ENCODE measurements at places on chromosomes 1 and 21.

- no peak for DNase-seq
Observed at GRCh38 chr1:243930822-243931671, 81.0 kb upstream of the AKT3 start.

GRCh38 chr1:7690496-7691182, 80.5 kb upstream of the VAMP3 start:
- DNase-seq = no peak

- DNase-seq = no peak
Observed at GRCh38 chr1:39491146-39491921, at the start of gene BMP8A. Gene BMP8A, plus strand, starts transcription at chr1:39491636. Its CDS starts 356 bp downstream, at chr1:39491992.

DNA sequence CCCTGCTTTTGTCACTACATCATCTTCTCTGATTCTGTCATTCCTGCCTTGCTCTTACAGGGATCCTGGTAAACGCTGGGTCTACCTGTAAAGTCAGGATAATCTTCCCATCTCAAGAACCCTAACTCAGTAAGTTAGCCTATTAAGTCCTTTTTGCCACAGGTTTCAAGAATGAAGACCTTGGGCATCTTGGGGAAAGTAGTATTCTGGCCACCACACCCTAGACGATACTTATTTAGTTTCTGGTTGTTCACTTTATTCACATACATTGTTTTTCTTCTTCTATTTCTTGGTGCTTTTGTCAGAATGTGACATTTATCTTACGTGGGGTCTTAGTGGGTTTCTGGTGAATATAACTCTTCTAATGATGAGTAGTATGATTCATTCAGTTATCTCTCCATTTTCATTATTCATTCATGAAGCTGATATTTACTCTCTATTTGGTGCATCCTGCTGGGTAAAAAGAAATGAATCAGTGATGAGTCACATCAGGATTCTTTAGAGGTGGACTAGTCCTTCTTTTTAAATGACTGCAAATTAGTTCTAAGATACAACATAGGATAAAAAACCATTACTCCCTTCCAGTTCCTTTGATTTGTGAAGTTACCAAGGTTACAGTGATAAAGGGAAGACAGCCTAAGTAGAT, 514.4 kb upstream of the B3GALT2 start:
- no peak for DNase-seq

DNA sequence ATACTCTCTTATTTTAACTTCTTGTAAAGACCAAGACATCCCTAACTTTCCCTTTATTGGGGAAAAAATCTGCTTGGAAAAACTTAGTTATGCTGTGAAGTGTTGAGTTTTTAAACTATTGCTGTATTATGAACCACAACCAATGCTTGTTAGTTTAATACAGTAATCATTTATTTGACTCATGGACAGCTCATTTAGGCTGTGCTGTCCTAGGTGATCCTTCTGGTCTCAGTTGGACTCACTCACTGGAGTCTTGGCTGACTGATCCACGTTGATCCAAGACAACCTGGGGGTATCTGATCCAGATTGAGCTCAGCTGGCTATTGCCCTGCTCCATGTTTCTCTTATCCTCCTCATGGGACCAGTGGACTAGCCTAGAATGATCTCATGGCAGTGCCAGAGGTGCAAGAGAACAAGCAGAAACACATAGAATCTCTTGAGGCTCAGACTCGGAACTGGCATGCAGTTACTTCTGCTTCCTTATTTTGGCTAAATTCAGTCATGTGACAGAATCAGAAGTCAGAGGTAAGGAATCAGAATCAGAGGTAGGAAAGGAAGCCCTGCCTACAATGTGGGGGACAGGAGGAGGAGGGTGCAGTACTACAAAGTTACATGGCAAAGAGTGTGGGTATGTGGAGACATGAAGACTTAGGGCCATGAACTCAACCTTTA, 156.5 kb downstream of the FGGY start:
- DNase-seq = peak; percentile 36

DNA sequence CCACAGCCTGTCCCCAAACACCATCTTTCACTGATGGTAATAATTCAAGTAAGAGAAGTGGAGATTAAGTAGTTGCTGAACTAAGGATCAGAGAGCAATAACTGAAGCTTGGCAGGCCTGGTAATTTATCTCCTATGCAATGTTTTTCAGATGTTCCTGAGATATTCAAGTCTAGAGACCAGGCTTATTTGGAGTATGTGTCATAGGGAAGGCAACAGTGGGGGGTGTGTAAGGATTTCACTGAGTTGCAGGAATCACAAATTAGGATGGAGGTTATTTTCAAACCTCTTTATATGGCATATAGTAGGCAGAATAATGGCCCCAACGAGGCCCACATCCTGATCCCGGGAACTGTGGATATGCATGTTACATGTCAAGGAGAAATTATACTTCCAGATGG, 171.7 kb downstream of the KCNJ6 start:
- DNase-seq = no peak

GRCh38 chr1:143720087-143721023, 251.4 kb downstream of the FAM72C start:
- DNase-seq = no peak

DNA sequence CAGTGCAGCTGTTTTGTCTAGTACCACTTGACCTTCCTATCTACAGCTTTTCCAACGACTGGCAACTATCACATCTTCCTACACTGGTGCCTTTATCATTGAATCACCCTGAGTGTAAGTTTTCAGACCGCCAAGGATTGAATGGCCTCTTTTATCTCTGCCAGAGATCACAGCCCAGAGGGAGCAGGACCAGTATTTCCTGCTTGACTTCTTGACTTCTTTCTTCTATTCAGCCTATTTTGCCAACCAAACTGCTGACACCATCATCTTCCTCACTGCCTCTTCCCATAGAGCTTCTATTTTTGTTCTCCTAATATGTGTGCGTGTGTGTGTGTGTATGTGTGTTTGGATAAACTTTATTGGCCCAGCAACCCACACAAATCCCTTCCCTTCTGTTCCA, 53.8 kb downstream of the SERBP1 start:
- DNase-seq = no peak

GRCh38 chr1:156957634-156958033, 37.2 kb downstream of the LRRC71 start:
- DNase-seq = no peak

DNA sequence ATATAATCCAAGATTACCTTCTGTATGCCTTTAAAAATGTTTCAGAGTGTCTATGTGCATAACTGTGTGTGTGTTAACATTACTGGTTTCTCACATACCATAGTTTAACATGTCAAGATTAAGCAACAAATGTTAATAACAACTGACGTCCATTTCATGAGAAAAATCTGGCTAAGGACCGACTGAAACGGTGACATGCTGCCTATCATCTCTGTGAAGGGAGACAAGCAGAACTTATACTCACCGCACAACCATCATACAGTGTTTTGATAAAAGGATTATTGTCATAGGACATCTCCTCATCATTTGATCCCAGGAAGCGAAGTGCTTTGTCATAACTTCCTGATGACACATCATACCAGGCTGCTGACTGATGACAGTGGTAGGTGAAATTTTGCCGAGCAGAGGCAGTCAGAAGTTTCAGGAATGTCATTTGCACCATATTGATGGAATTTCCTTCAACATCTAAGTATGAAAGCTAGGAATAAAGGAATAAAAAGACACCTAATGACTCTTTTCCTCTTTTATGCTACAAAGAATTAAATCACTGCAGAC, 228.8 kb downstream of the COL11A1 start:
- DNase-seq = peak; percentile 52

DNA sequence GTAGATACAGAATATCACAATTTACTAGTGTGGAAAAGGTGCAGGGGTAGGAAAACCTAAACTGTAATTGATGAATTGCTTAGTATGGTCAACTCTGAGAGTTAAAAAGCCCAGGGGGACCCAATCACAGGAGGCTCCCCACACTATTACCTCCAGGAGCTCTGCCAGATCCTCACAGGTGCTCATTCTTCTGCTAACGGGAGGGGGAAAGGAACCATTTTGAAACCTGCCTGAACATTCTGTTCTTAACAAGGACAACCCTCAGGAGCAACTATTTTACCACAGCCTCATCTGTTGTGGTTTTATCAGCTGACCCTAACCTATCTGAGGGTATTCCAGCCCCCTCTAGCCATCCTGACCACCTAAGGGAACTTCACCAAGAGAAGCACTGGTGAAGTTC, 19.1 kb downstream of the PDIK1L start:
- DNase-seq = no peak

DNA sequence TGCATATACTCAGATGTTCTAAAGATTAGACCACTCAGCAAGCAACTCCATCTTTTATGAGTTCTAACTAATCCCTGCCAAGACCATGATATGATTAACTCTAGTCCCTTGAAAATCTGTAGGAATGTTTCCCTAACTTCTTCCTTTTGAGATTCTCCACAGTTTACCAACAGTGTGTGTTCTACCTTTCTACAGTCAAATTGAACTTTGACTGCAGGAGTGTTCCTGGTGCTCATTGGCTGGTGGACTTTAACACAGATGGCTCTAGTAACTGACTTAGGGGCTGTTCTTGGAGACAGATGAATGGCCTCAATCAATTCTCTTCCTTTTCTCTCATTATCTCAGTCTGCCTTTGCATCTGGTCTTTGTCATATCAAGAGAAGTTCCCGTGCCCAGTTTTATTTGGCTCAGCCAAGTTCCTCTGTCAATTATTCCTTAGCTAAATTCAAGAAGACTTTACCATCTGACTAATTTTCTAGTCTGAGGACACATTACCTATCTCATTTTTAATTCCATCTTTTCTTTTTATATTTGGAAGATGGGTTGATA, 643.9 kb upstream of the CAMK1G start:
- DNase-seq = no peak

DNA sequence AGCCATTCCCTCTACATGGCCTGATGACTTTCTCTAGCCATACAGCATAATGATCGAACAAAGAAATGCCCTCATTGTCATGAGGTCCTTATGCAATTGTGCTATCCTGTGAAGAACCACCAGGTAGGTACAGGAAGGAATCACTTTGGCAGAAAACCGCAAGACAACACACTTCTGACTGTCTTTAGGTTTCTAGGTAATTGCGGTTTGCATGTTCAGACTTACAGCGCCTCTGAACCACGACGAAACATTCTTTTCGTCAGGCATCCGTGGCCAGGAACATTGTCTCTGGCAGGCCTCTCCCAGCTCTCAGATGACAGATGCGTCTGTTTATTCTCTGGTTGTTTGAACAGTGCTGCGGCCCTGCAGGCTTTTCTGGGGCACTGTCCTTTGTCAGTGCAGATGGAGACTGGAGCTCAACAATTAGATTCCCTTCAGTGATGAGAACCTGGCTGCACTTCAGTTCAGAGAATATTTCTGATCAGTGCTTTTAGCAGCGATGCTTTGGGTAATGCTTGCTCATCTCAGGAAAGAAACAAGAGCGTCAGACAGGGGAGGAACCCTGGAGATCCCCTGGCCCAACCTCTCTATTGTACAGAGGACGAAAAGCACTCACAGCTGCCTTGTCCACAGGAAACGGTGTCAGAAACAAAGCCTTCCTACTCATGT, 63.4 kb downstream of the B3GALT5 start:
- DNase-seq = peak; percentile 1

- no peak for DNase-seq
Observed at GRCh38 chr1:225509770-225510169, 81.9 kb upstream of the LBR start.

GRCh38 chr1:219666242-219666641, 53.3 kb upstream of the ZC3H11B start:
- peak; percentile 96 for DNase-seq

DNA sequence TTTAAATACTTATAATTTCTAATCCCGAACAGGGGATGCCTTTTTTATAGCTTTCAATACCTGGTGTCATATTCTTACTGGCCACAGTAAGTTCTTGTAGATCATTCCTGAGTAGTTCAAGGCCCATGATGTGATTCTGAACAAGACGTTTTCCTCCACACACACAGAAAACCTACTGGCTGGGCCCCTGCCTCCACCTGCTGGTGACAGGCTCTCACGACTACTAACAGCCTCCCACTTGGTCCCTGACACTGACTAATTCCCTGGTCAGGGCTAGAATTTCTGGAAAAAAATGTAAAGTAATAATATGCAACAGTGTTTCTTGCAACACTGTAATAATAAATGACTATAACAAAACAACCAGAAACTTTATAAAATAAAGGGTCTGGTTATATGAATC, 50.4 kb upstream of the RIPK4 start:
- DNase-seq = peak; percentile 73

DNA sequence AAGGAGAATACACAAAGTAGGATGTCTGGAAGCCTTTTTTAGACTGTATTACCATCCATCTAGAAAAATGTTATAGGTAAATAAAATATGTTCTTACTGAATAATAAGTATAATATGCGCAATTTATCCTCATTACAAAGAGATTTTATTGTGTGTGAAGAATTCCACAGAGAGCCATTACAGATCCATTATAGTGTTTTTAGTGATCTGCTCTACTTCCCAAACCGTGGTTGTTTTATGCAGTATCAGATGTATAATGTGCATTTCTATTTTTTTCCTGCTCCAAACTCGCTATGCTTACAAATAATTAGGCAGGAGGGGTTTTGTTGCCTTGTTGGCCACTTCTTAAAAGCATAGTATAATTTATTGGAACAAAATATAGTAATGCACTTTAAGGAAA, 447.8 kb downstream of the USP25 start:
- DNase-seq = no peak

- no peak for DNase-seq
Observed at GRCh38 chr1:153933955-153934354, 11.2 kb upstream of the GATAD2B start.

DNA sequence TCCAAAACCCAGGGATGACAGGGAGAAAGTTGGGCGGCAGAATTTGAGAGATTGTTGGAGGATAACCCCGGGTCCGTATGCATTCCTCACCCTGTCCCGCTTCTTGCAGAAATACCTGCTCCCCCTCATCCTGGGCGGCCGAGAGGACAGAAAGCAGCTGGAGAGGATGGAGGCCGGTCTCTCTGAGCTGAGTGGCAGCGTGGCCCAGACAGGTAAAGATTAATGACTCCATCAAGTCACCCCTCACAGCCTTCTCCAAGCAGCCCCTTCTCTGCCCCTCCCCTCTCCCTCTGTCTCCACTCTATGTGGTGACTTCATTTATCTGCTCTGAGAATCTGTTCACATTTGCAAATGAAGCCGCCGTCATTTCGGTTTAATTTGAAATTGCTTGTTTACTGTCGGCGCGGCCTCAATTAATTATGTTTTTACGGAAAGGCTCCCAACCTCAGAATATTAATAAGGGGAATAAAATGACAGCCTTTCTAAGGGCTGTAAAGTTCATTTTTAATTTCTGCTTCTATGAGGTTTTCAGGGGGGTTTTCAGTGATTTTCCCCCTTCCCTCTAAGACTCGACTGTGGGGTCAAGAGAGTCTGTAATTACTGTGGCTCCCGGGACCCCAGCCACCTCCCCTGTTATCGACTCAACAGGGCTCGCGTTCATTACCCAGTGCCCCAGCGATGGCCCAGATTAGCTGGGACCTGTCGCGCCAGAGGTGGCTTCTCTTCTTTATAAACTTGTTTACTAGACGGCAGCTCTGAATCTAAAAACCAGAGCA, 148.3 kb downstream of the PEX14 start:
- no peak for DNase-seq
